Spleen (tissue), 13 donors: ENCODE measurements at places on chromosomes 1 and 21. TPM values are rescaled to one million over a fixed set of nuclear protein-coding genes. Genes with fewer than 3 reads are reported as not detected.

The KLHDC9 gene
- 1.2 TPM for total RNA-seq

The OR10T2 gene
- total RNA-seq = not detected

- DNase-seq = no peak
These were observed 125.1 kb downstream of the GIPC2 start for GRCh38 chr1:78170859-78171258.

DNA sequence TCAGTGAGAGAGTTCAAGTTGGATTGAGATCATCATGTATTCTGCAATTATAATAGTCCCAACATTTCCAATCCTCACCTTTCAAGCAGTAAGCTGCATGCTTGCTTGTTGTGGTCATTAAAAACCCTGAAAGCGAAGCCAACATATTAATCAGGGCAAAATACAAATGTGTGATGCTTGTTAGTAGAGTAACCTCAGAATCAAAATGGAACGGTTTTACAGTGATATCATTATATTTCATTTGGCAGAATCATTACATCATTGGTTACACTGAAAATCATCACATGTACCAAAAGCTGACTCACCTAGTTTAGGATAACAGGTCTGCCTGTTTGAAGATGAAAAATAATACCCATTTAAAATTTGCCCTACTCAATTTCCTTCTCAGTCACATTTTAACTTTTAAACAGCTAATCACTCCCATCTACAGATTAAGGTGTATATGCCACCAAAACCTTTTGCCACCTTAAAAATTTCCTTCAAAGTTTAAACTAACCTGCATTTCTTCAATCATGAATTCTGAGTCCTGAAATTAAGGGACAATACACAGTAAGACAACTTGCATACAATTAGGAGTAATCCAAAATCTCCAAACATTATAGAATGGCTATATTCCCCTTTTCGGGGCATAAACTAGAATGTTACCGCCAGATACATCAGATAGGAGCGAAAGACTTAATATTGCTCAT is 3.5 kb downstream of the GAS5 start:
- DNase-seq = no peak
